NCI-H187 (cell line): ENCODE measurements at places on chromosomes 11 and 22.

GRCh38 chr11:67314218-67314617, 10.9 kb downstream of the SSH3 start:
- no peak for DNase-seq

GRCh38 chr22:24093855-24094254, 82.8 kb downstream of the CABIN1 start:
- no peak for DNase-seq

- DNase-seq: no peak
Observed at GRCh38 chr11:72100462-72100861, 2.6 kb downstream of the LAMTOR1 start.

- no peak for DNase-seq
Observed at GRCh38 chr11:61706452-61707400, 26.5 kb downstream of the DAGLA start.

DNA sequence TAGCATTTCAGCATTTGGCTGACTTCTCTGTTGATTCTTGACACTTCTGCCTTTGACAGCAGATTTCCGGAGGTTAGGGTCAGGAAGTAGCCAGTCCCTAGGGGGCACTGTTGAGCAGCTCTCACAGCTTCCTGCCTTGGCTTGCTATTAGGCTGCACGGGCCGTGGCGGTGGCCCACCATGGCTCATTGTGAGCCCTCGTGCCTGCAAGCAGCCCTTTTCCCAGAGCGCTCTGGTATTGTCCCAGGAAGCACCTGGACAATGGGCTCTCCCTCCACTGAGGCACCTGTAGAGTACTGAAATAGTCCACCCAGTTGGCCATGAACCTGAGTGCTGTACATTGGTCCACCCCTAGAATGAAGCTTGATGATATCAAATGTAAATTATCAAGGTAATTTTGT, 100.2 kb upstream of the GAL start:
- DNase-seq: no peak

- DNase-seq: no peak
Observed at GRCh38 chr11:63937713-63938478, 906 bp upstream of the NAA40 start.

DNA sequence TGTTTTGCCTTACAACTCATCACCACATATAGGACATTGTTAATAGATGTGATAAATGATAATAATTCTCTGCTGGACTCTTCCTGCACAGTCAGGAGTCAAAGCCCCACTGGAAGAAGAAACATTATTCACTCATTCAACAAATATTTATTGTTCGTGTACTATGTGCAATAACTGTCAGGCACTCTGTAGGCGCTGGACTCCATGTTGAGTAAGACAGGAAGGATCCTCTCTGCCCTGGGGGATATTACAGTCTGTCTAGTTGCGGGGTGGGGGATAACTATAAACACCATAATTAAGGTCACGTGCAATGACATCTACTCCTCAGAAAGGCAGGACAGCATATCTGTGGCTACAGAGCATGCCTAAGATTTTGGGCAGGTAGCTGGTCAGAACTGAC, 281.1 kb downstream of the FAT3 start:
- no peak for DNase-seq

- DNase-seq: no peak
Observed at GRCh38 chr11:87726506-87726905, 448.7 kb downstream of the RAB38 start.

DNA sequence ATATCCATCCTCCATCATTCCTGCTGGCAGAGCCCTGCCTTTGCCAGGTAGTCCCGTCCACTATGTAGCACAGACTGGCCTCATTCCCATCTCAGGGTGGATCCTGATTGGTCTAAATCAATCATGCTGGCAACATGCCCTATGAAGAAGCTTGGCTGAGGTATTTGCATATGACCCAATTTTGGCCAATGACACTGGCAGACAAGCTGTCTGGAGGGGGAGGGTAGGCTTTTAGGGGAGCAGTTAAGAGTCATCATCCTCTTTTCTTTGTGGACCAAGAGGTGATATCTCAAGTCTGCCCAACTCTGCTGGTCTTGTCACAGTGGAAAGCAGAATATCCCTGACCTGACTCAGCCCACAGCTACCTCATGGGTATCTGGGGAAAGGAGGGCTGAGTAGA, 5.1 kb downstream of the CCDC89 start:
- no peak for DNase-seq

DNA sequence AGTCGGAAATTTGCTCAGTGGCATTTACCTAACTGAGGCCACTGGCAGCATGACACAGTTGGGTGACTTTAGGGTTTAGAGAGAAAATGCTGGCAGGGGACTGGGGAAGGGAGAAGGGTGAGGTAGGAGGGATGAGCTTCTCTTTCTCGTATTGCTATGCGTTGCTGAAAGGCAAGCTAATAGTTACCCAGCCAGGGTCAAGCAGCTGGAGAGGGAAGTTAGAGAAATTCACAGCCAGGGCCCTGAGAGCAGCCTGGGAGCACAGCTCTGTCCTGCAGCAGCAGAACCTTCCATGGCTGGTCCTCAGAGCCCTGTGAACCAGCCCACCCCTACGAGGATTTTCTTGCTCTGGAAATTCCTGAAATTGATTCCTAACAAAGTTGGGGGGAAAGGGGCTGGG, 679.6 kb downstream of the NTM start:
- DNase-seq: no peak

- no peak for DNase-seq
Observed at GRCh38 chr11:127649958-127650357, 649.4 kb upstream of the KIRREL3 start.

DNA sequence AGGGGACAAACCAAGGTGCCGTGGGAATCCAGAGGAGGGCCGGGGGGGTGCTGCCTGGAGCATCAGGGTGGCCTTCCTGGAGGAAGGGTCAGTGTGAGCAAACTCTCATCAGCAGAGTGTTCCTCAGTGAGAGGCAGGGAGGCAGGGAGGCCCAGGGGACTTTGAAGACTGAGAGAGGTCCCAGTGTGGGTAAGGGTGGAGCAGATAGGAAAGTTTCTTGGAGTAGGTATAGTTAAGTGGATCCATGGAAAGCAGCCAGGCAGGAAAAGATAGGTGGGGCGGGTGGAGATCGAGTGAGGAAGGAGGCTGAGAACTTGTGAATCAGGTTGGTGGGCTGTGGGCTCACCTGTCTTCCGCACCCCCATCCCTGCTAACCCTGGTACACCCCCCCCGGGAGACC, 9.3 kb downstream of the UPK3A start:
- no peak for DNase-seq

- DNase-seq: peak; percentile 26
Observed at GRCh38 chr11:66728038-66728692, 851 bp downstream of the SPTBN2 start.
